ENCODE measurements at places on chromosomes 7 and 10.

DNA sequence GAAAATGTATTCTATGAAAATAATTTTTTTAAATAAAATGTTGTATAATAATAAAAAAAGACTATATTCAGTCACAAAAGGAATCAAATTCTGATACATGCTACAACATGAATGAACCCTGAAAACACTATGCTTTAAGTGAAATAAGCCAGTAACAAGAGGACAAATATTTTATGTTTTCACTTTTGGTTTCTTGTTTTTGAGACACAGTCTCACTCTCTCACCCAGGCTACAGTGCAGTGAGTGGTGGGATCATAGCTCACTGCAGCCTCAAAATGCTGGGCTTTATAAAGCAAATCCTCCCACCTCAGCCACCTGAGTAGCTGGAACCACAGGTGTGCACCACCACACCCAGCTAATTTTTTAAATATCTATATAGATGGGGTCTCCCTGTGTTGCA is 64.2 kb downstream of the CNOT4 start:
- DNase-seq, result no peak

DNA sequence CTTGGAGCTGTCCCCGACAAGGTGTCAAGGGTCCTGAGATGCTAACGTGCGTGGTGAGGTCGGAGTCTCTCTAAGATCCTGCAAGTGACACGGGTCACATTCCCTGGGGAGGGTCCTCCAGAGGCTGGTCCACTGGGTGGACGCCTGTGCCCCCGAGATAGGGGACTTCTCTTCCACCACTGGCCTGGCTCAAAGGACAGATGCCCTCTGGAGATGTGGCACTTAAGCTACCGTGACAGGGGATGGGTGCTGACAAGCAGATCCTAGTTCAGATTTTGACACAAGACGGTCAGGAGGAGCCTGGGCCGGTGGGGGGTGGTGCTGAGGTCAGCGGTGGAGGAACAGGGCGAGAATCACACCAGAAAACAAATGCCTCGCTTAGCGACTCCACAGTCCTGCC is 178.0 kb downstream of the ADARB2 start:
- no peak for DNase-seq

GRCh38 chr10:110821508-110821907 is 50.2 kb upstream of the PDCD4 start:
- DNase-seq, result no peak

DNA sequence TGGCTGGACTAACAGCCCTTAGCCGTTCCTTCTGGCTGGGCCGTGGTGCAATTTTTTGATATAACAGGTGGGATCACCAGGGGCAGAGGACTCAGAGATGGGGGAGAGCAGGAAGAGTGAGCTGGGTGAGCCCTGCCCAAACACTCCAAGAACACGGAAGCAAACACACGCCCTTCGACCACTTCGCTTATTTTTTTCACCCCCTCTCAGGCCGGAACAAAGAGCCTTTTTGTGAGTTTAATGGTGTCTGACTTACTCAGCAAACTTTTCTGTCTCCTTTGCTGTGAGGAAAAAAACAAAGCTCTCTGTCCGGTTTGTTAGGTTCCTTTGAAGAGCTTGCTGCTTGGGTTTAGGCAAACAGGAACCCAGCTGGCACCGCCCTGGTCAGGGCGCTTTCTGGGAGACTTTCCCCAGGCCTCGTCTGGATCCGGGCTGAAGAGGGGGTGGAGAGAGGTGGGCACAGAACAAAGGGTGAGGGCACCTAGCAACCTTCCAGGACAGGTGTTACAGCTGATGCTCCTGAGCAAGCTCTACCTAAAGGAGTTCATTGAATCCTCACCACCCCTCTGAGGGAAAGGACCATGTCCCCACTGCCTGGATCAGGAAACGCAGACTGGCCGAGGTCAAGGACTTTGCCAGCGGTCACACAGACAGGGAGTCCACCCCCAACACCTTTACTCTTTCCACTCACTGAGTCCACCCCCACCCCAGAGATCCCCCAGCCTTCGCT is 23.3 kb downstream of the CALML3 start:
- no peak for DNase-seq

DNA sequence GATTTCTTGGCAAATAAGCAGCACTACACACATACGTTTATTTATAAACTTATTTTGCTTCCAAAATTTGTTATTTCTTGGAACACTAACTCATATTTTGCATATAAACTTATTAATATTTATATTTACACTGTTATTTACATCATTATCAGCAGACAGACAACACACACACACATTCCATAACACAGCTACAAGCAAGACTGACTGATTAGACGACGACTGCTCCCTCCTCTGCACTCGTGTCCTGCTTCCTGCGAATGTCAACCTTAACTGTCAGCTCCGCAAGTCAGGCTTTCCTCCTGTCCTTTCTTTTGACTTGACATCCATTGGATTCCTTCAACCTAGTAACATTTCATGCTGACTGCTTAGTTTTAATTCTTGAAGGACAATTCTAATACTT is 96.6 kb downstream of the ATE1 start:
- DNase-seq, result no peak

DNA sequence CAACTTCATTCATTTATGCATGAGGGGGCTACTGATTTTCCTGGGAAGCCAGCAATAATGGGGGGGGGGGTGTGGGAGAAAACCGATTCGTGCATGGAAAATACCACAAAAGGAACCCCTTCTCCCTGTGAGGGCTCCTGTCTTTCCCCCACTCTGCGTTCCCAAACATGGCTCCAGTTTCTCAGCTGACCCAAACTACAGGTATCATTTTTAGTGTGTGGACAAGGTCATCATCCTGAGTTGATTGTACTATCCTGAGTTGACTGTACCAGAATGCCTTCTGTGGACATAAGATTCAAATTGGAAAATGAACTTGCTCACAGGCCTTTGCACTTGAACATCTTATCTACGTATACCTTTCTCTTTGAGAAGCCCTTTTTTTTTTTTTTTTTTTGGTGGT is 49.9 kb downstream of the ZRANB1 start:
- DNase-seq, result no peak

GRCh38 chr10:124450783-124451057 is 885 bp upstream of the NKX1-2 start:
- no peak for DNase-seq

GRCh38 chr10:86218160-86218559 is 148.4 kb downstream of the GRID1 start:
- no peak for DNase-seq
